ENCODE measurements at places on chromosomes 7 and 10.

DNA sequence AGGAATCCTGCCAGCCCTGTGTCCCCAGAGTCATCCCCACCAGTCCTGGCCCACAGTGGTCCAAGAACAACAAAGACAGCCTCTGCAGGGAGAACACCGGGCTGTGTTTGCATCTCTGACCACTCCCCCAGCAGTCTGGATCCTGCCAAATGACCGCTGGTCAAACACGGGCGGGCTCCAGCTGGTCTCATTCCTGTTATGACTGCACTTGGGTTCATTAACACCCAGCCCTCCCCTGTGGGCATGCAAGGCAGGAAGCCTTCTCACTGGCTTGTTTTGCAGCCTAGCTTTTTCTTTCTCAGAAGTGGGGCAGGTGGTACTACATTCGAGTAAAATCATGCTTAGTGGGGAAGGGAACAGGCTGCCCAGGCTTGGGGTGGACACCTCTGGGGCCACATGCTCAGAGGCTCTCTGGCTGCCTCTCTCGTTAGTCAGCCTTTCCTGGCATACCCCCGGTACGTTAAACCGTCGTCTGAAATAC, 190.0 kb downstream of the PLXNA4 start:
- DNase-seq = no peak

DNA sequence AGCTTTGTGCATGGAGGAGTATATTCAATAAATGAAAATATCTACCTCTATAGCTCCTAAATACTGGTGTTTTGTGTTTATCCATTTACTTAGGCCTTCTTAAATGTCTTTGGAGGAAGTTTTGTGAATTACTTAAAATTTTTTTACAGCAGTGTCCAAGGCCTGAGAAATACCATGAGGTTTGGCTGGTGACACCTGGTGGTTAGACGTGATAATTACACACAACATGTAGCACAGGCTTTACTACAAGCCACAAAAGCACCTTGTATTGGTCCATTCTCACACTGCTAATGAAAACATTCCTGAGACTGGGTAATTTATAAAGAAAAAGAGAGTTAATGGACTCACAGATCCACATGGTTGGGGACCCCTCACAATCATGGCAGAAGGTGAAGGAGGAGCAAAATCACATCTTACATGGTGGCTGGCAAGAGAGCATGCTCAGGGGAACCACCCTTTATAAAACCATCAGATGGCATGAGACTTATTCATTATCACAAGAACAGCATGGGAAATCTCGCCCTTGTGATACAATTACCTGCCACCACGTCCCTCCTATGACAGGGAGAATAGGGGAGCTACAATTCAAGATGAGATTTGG, 20.6 kb downstream of the HYAL4 start:
- no peak for DNase-seq

GRCh38 chr7:118312966-118313365, 88.5 kb downstream of the ANKRD7 start:
- DNase-seq = no peak

GRCh38 chr10:43214071-43214955, 52.6 kb downstream of the RASGEF1A start:
- DNase-seq = no peak

GRCh38 chr7:124084024-124084423, 51.2 kb upstream of the TMEM229A start:
- DNase-seq = no peak

- no peak for DNase-seq
Measured at GRCh38 chr7:130940326-130940725, 206.3 kb upstream of the KLF14 start.

GRCh38 chr10:97849103-97849686, 448 bp upstream of the GOLGA7B start:
- peak; percentile 55 for DNase-seq

- DNase-seq = no peak
Measured at GRCh38 chr7:50309721-50310120, 5.2 kb downstream of the IKZF1 start.

GRCh38 chr7:39700932-39701331, 77.6 kb downstream of the RALA start:
- peak; percentile 73 for DNase-seq

GRCh38 chr10:48414778-48415177, 108.3 kb downstream of the MAPK8 start:
- no peak for DNase-seq

- DNase-seq = no peak
Measured at GRCh38 chr10:127275793-127276450, 79.5 kb upstream of the INSYN2A start.

- no peak for DNase-seq
Measured at GRCh38 chr10:119143657-119144056, 21.9 kb downstream of the SFXN4 start.

DNA sequence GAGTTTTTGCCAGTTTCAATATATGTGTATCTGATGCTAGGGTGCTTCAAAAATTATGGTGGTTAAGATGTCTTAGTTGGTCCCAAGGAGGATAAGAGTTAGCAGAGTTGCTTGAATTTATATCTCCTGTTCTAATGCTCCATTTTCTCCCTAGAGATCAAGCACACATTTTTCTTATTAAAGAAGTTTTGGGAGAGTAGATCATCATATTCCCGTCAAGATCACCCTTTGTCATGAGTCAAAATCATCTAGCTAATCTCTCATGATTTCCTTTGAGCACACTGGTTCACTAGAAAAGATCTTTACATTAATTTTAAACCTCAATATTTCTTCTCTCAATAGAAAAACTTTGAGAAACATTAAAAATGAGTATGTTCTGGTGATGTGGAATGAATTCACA, 429.9 kb upstream of the SEMA3A start:
- DNase-seq = no peak

- no peak for DNase-seq
Measured at GRCh38 chr7:2490181-2490651, 14.0 kb upstream of the GRIFIN start.

- no peak for DNase-seq
Measured at GRCh38 chr10:23055424-23056185, 39.8 kb upstream of the MSRB2 start.

DNA sequence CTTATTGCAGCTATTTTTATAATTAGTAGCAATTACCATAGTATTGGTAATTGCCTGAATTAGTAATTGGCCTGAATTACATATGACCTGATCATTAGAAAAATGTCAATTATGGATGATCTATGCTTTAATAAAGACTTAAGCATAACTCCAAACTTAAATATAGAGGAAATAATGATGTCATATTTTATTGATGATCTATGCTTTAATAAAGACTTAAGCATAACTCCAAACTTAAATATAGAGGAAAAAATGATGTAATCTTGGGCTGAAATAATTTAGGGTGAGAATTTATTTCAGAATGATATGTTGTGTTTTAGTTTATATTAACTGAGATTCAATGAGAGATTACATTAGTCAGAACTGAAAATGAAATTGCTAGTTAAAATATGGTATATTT, 266.0 kb upstream of the DKK1 start:
- no peak for DNase-seq

GRCh38 chr7:85164376-85164775, 22.5 kb downstream of the SEMA3D start:
- no peak for DNase-seq

DNA sequence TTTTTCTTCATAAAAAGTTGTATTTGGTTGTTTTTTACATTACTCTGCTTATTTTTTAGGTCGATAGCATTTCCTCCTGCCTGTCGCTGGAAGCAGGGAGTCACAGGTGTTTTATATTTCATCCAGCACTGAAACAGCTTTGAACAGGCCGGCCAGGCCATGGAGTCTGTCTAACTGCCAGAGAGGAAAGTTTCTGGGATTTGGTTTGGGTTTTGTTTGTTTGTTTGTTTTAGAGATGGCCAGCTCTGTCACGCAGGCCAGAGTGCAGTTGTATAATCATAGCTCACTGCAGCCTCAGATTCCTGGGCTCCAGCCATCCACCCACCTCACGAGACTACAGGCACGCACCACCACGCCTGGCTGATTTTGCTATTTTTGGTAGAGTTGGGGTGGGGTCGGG, 23.4 kb downstream of the PROSER2 start:
- peak; percentile 31 for DNase-seq

GRCh38 chr10:132376394-132376851, 20.6 kb upstream of the PWWP2B start:
- DNase-seq = peak; percentile 67

- no peak for DNase-seq
Measured at GRCh38 chr7:125847692-125848091, 918.1 kb upstream of the POT1 start.

DNA sequence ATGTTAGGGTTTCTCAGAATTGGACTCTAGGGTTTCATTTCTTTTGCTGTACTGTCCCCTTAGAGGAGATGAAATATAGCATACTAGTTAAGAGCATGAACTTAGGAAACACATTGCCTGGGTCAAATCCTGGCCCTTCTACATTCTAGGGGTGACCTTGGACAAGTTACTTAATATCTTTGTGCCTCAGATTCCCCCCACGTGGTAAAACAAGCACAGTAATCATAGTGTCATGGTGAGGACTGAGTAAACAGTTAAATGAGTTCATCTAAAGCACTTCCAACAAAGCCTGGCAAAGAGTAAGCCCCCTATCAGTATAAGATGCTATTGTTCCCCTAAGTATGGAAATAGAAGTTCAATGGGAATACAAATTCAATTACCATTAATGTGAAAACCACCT, 5.1 kb downstream of the DPY19L1 start:
- no peak for DNase-seq

GRCh38 chr7:69880840-69881239, 282.6 kb downstream of the AUTS2 start:
- no peak for DNase-seq

GRCh38 chr10:124728071-124728829, 15.9 kb downstream of the FAM53B start:
- peak; percentile 63 for DNase-seq

DNA sequence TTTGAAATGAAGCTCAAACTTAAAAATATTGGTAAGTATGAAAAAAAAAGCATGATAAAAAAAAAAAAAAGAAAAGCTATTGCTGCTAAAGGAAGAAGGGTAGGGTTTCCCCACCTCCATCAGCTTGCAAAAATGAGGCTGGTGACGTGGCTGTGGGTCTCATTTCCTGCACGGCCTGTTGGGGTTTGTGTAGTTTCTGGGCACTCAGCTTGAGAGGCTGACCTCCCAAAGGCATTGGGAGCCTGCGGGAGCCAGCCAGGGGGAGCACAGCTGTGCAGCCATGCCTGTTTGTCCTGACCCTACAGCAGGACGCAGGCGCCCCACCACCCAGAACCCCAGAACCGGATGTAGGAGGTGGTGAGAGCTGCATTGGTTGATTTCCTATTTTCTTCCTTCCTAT, 48.8 kb upstream of the CARD11 start:
- peak; percentile 66 for DNase-seq

- DNase-seq = no peak
Measured at GRCh38 chr7:97117035-97117371, 495 bp upstream of the SDHAF3 start.

- no peak for DNase-seq
Measured at GRCh38 chr10:103584216-103585010, 90.9 kb downstream of the NEURL1 start.

GRCh38 chr7:25831062-25831691, 320.8 kb upstream of the NFE2L3 start:
- DNase-seq = no peak

- DNase-seq = peak; percentile 9
Measured at GRCh38 chr10:70578371-70578947, 24.1 kb downstream of the PRF1 start.

- DNase-seq = no peak
Measured at GRCh38 chr10:28807760-28808613, 130.7 kb downstream of the BAMBI start.

DNA sequence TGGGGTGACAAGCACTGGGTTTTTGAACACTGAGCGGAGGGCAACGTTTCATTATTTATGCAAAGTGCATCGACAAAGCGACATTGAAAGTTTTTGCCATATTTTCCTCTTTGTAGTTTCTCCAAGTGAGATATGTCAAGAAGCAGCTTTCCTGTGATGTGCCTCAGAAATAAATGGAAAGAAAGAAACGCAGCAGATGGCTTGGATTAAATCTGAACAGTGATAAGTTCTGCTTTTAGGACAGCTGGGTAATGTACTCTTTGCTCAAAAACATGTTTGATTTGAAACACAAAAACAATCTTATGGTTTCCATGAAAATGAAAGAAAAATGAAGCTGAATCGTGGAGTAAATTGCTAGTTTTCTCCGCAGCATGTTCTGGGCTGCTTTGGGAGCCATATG, 166.3 kb downstream of the PTPRN2 start:
- DNase-seq = no peak

- DNase-seq = no peak
Measured at GRCh38 chr10:128963211-128964099, 503.6 kb upstream of the MGMT start.

- DNase-seq = peak; percentile 73
Measured at GRCh38 chr7:102061981-102062390, 224.7 kb upstream of the SH2B2 start.

GRCh38 chr10:11448190-11448544, 163.3 kb downstream of the USP6NL start:
- no peak for DNase-seq

DNA sequence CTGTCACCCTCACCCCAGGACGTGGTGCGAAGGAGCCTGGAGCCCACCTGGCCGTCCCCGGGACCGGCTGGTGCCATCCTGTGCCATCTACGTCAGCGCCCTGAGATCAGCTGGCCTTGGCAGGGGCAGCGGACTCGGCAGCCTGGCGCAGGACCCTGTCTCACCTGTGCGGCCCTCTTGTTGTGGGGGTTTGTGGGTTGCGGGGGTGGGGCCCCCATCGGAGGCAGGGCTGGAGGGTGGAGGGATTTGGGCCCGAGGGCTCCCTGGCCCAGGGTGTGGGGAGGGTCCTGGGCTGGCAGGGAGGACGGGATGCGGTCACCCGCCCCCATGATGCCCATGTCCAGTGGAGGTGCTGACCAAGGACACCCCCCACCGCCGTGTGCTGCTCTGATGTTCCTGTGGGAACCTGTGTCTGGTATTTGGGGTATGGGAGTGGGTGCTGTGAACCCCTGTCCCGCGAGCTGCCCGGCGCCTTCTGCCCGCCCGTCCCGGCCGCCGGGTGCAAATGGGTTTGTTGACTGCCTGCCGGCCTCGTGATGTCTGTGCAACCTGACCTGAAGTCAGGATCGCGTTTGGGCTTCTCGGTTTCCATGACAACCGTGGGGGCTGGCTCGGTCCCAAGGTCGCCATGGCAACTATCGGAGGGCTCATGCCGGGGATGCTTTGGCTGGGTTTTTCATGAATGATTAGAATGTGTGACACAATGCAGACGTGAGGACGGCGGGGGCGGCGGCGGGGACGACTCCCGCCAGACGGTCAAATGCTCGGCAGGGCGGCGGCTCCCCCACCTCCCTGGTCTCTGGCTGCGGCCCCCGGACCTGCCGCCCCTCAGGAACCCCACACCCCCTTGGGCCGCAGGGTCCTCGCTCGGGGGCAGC, 7.3 kb downstream of the MAFK start:
- DNase-seq = peak; percentile 87

DNA sequence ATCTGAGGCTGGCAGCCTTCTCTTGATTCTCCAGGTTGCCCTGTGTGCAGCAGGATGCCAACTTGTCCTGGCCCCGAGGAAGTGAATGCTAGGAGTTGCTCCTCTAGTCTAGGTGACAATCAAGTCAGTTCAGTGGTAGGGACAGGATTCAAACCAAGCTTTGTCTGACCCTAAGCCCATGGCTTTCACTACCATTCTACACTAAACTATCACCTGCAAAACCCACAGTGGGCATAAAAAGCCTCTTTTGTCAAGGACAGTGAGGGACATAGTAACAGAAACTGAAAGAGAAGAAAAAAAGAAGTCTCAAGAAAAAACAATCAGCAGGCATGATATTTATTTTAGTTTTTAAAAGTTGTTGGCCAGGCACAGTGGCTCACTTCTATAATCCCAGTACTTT, 33.5 kb downstream of the KCNMA1 start:
- no peak for DNase-seq
